ENCODE measurements at places on chromosomes 5 and 9.

- no peak for DNase-seq
These were observed 176.6 kb upstream of the SH3GL2 start for GRCh38 chr9:17402309-17402708.

- no peak for DNase-seq
These were observed 14.9 kb upstream of the NDUFB6 start for GRCh38 chr9:32587901-32588300.

DNA sequence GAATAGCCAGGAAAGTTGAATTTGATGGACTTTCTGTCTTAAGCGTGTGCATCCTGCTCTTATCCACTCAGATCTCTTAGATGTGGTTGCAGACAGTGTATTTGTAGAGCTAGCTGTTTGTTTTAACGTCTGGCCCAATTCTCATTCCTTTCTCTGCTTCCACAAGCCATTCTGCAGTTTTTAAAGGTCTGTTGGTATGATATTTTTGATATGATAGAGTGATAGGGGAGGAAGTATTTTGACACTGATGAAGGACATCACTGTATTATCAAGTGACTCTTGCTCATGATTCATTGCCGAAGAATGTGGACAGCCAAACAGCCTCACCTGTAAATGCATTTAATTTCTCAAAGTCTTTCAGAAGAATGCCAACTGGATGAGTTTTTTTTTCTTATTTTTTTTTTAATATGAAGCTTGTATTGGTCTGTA is 4.5 kb downstream of the TJP2 start:
- DNase-seq = no peak

- DNase-seq = no peak
These were observed 445.8 kb upstream of the RIOK2 start for GRCh38 chr5:97628807-97629206.

DNA sequence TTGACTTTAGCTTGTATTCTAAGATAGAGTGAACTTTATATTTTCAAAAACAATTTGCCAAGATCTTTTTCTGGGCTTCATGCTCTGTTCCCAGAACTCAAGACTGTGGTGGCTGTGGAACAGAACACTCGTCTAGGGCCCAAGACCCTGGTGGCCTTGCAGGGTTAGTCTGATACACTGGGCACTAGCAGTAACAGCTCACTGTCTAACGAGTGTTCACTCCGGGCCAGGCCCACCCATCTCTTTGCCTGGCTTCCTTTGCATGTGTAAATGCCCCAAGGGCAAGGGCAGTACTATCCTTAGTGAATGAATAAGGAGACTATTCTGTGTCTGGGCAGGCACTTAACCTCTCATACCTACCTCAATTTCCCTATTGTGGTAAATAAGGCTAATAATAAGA is 47.4 kb downstream of the PHF2 start:
- DNase-seq = no peak

DNA sequence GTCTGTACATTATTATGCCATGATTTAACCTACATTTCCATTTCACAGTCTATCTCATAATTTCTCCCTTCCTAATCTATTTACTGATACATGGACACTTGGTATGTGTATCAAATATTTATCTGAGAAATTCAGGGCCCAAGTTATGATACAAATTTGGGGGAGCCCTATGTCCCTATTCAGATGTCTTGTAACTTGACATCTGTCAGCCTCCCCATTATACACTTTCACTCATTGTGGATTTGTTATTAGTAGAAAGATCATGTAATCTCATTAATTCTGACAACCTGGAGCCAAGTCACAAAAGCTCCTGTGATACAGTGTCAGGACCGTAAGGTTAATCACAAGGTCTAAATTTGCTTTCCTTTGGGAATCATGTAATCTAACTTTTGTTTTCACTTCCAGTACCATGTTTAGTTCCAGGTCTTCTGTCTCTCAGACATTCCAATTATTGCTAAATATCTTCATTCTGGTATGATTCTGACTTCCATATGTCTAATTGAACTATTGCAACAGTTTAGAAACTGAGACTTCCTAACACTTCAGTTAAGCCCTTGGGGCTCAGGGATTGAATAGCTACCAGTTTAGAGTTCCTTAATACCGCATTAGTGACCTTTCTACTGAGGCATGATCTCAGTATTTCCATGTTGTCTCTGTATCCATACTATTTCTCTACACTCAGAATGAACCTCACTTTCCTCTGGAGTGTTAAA is 182.9 kb upstream of the NUDT12 start:
- DNase-seq = no peak

- DNase-seq = no peak
These were observed 109.8 kb upstream of the TBC1D2 start for GRCh38 chr9:98365227-98365669.

DNA sequence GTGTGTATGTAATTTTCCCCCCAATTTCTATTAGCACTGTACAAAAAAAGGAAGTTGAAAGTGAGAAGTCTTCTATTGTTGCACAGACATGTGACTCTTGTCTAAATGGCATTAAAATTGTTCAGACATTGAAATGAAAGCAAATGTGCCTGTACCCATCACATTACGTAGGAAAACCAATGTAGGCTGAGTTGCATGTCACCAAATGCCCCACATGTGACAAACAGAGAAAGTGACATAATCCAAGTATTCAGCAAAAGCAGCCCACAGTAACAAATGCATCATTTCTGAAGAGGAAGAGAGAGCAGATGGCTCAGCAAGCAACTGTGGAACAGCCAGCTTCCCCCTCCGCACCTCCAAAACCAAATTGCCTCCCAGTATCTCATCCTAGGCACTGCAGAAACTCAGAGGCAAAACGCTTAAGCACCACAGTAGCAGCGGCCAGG is 161.5 kb upstream of the NR4A3 start:
- DNase-seq = no peak

GRCh38 chr5:15285901-15286583 is 213.9 kb upstream of the FBXL7 start:
- no peak for DNase-seq

DNA sequence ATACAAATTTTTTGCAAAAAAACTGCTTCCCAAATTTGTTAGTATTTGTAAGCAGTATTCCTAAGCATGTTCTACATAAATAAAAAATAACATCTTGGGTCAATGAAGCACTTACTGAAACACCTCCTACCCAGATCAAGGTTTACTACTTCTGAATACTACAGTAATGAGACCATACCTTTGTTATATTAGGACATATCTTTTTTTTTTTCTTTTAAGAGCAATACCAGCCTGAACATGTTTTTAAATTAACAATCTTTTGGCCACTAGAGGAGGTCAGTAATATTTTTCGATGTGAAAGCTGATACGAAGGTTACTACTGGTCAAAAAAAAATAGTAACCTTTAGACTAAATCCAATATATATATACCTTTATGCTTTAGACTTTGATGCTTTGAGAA is 72.7 kb downstream of the CERT1 start:
- DNase-seq = no peak

- no peak for DNase-seq
These were observed 117.4 kb upstream of the RORB start for GRCh38 chr9:74379718-74380117.

DNA sequence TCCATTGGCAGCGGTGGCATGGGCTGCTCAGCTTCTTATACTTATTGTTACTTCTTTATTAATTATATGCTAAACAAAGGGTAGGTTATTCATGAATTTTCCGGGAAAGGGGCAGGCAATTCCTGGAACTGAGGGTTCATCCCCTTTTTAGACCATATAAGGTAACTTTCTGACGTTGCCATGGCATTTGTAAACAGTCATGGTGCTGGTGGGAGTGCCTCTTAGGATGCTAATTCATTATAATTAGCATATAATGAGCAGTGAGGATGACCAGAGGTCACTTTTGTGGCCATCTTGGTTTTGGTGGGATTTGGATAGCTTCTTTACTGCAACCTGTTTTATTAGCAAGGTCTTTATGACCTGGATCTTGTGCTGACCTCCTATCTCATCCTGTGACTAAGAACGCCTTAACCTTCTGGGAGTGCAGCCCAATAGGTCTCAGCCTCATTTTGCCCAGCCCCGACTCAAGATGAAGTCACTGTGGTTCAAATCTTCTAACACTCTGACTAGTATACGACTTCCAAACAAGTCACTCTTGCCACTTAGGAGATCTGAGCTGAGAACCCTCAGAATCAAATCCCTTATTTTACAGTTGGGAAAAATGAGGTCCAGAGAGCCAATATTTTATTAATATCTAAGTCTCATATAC is 237.5 kb downstream of the TRIM32 start:
- DNase-seq = no peak

- no peak for DNase-seq
These were observed 177.0 kb upstream of the MVB12B start for GRCh38 chr9:126149661-126150060.

Data from stimulated activated CD4-positive, alpha-beta T cell treated with anti-CD3 and anti-CD28 coated beads, Interleukin-4, amount 100 ng/mL, for 1 hour (primary cell).